ENCODE measurements at places on chromosomes 6 and 20.
A peak's percentile ranks its signal among the peaks of the same experiment; 100 is the strongest.

- no peak for DNase-seq
Observed at GRCh38 chr20:32160341-32160740, 47.2 kb downstream of the PLAGL2 start.

- peak; percentile 20 for DNase-seq
Observed at GRCh38 chr20:62737271-62737811, 28.7 kb downstream of the NTSR1 start.

- no peak for DNase-seq
Observed at GRCh38 chr6:40469323-40469722, 117.8 kb downstream of the LRFN2 start.

GRCh38 chr20:62677678-62678077 lies 31.0 kb upstream of the NTSR1 start:
- no peak for DNase-seq

DNA sequence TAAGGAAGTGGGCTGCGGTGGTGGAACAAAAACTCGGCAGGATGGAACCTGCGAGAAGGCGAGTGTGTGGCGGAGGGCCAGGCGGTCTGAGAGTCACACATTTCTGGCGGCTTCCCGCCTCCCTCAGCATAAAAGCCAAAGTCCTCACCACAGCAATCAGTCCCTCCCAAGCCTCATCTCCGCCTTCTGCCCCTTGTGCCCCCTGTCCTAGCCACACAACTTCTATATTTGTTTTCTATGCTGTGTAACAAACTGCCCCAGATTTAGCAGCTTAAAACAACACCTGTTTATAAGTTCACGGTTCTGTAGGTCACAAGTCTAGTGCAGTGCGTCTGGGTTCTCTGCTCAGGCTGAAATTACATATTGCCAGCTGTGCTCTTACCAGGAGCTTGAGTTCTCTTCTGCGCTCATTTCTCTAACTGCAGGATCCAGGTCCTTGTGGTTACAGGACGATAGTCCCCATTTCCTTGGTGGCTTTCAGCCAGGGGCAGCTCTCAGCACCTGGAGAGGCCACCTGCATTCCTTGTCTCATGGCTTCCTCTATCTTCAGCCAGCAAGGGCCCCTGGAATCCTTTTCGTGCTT lies 11.7 kb upstream of the SPO11 start:
- DNase-seq, result no peak
